ENCODE measurements at places on chromosomes 16 and 17. TPM values are rescaled to one million over a fixed set of nuclear protein-coding genes. Genes with fewer than 3 reads are reported as not detected.

- peak; percentile 74 for DNase-seq
These were observed at the start of gene OR1F1 for GRCh38 chr16:3187798-3188674. OR1F1 (plus strand) TSS chr16:3188204.

- DNase-seq, result no peak
These were observed 525 bp downstream of the CD2BP2 start for GRCh38 chr16:30354423-30355143.

GRCh38 chr16:7651803-7652570 is 319.3 kb downstream of the RBFOX1 start:
- DNase-seq, result no peak

- DNase-seq, result no peak
These were observed 266.4 kb downstream of the MRTFB start for GRCh38 chr16:14337303-14338191.

GRCh38 chr17:1566505-1567199 is 4.1 kb upstream of the PITPNA start:
- no peak for DNase-seq

The TMEM256 gene
- total RNA-seq, result 52.9 TPM

The RNF222 gene
- total RNA-seq, result 0.31 TPM

DNA sequence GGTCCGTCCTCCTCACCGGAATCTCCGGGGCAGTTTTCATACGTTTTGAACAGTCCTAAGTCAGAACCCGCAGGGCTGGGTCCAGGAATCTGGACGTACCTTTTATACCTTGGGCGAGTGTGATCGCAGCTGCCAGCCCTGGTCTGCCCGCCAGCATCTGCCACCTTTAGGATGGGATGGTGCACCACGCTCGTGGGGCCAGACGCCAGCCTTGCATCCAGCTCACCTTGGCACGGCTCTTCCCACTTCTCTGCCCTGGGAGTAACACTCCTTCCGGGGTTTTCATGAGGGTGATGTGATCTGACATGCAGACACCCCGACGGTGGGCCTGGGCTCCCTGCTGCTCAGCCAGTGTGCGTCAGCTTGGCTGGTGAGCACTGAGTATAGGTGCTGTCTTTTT is 66.6 kb upstream of the ZNF469 start:
- no peak for DNase-seq

The CEP95 gene
- 71.0 TPM for total RNA-seq

The SCGB1C2 gene
- total RNA-seq, result not detected
